ENCODE measurements at places on chromosomes 4 and X.
A peak's percentile ranks its signal among the peaks of the same experiment; 100 is the strongest.

DNA sequence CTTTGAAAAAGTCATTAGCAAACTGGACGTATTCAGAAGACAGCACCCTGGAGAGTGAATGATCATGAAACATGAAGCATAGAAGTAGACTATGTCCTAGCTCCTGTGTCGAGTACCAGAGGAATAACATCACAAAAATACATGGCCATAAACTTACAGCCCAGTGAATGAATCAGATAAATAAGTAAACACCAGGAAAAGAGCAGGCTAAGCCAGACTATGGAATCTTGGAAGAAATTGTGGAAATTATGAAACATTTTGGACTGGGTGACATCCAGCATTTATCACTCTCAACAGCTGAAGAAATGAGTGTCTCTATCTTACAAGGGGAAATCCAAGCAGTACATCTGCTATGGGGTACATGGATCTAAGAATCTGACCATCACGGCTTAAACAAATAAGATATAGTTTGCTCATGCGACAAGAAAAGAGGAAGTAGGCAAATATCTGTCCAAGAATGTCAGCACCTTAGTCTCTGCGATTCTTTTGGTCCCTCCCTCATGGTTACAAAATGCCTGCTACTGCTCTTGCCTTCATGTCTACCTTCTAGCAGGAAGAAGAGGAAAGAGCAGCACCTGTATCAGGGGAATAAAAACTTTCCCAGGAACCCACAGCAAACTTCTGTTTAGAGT lies 481.5 kb downstream of the BCOR start:
- DNase-seq = no peak

GRCh38 chr4:81052119-81053068 lies 21.9 kb downstream of the BMP3 start:
- peak; percentile 55 for DNase-seq

DNA sequence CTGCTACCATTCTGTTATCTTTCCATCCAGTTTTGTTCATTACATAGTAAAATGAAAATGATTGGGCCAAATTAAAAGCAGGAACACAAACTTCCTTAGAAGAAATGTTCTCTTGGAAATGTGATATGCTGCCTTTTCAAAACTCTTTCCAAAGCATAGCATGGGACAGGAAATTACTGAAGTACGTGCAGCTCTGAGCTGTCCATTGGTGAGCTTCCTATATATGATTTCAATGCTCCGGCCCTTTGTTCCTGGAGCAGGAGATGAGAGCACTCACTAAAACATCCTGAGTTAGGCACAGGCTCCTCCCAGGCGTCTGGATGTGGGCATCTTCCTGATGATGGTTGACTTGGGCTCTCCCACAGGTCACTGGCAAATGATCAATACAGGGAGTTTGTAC lies 33.0 kb upstream of the ANXA3 start:
- DNase-seq = no peak

GRCh38 chrX:9569876-9570301 lies 105.0 kb downstream of the TBL1X start:
- DNase-seq = no peak

- no peak for DNase-seq
Observed at GRCh38 chrX:88072339-88073030, 554.9 kb downstream of the KLHL4 start.

DNA sequence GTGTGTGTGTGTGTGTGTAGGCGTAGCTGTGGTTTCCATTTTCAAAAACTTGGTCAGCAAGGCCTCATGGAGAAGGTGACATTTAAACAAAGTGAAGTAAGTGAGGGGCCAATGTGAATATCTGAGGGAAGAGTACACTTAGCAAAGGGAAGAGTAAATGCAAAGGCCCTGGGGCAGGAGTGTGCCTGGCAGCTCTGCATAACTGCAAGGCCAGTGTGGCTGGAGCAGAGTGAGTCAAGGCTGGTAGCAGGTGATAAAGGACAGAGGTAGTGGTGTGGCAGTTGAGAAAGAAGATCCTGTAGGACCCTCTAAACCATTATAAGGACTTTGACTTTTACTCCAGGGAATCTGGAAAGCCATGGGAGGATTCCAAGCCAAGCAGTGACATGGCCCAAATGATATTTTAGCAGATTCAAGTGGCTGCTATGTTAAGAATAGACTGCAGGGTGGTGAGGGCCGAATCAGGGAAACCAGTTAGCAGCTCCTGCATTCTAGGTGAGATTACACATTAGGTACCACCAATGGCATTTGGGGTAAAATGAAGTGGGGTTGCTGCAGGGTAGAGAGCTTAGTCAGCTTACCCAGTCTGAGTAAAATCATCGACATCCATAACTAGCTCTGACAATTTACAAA lies 5.9 kb upstream of the TBC1D1 start:
- DNase-seq = no peak

DNA sequence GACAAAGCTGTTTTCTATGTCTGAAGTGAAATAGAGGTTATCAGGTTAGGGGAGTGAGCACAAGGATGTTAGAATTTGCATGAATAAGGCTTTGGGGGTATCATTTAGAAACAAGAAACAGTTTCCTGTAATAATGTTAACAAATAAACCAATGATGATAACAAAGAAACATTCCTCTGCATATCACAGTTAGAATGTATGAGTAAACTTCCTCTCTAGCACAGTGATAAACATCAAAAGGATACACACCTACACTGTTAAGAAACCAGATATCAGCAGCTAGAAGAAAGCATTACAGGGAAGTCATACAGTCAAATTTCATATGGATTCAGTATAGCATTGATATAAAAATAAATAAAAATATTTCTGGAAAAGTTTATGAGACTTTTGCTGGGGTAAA lies 340.0 kb upstream of the MAGEB16 start:
- DNase-seq = no peak

Measured in activated T-cell treated with anti-CD3 and anti-CD28 coated beads, Interleukin-2, amount 50 U/mL, for 1 hour (primary cell).